Activated naive CD8-positive, alpha-beta T cell treated with anti-CD3 and anti-CD28 coated beads, Interleukin-2, amount 50 U/mL, for 24 hours (primary cell): ENCODE measurements at places on chromosomes 12 and 14.

DNA sequence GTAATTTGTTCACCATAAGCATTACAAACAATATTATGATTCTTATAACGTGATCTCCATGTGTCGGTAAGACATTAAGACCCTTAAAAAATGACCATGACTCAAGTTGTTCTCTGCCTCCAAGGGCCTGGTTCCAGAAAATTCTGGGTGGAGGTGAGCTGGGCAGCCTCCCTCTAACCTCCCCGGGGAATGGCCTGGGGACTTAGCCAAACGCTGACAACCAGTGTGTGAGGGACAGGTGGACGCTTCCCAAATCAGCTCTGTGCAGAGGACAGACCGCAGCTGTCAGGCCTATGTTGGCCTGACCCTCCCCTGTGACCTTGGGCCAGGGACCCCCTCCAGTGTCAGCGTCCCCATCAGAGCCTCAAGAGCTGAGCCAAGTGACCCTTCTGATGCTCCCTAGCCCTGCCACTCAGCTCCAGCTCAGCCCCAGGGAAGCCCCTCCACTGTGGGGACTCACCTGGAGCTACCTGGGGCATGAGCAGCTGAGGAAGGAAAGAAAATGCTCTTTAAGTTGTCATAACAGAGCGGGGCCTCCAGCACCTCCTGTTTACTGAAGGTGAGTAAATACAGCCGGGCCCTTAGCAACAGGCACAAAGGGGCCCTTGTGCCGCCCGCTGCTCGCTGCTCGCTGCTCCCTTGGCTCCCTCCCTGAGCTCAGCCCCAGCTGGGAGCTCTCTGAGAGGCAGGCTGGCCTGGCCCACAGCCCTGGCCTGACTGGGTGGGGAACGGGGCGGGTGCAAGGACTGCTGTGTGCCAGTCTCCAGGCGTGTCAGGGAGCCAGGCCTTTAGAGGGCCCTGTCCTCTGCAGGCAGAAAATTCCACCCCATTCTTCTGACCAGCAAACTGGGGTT, 116.6 kb downstream of the CALM1 start:
- H3K4me3 ChIP-seq: no peak overlapping the region
- H3K4me1 ChIP-seq: peaks cover 2% of the 10 kb centered on the region
- DNase-seq: no peak
- peaks cover 7% of the 10 kb centered on the region for H3K27me3 ChIP-seq
- no peaks in the 10 kb centered on the region for H3K36me3 ChIP-seq

DNA sequence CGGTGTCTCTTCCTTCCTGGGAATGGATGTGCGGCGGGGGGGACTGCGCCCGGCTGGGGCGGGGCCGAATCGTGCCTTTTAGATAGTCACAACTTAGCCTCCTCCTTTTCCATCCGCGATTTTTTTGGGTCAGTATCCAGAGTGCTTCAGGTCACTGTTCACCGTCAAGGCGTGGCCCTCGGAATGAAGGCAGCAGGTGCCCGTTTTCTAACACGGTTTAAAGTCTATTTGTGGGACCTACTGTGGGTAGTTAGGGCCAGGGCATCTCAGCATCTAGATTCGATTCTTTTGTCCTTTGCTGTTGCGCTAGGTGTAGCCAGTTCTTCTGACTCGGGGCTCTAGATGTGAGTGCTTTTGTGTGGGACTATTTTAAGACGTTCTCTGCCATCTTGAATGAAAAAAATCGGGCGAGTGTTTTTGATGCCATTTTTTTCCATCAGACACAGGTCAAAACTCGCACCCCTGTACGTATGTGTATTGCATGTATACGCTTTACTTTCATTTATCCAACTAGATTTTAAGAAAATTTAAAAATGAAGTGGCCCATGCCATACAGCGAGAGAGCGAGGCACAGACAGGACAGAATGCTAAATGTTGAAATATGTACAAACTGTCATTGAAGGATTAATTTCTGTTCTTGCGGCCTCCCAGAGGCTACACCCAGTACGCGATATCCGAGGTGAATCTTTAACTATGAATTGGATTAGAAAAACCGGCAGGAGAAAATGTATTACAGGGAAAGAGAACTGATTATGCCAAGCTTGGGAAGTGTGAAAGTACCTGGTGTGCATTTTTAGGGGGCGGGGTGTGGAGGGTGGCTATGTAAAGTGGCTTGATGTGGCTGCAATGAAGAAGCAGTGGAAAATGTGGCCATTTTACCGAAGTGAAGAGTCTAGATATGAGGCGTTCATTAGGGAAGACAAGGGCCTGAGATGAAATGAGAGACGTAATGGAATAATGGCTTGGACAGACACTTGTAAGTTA, 835 bp downstream of the VEZT start:
- peak overlapping the region; percentile 99 for H3K27ac ChIP-seq
- peak overlapping the region; percentile 98 for H3K4me3 ChIP-seq
- H3K36me3 ChIP-seq: peaks cover 12% of the 10 kb centered on the region
- peak; percentile 54 for DNase-seq
- peaks cover 40% of the 10 kb centered on the region for H3K4me1 ChIP-seq
- peaks cover 12% of the 10 kb centered on the region for H3K27me3 ChIP-seq

DNA sequence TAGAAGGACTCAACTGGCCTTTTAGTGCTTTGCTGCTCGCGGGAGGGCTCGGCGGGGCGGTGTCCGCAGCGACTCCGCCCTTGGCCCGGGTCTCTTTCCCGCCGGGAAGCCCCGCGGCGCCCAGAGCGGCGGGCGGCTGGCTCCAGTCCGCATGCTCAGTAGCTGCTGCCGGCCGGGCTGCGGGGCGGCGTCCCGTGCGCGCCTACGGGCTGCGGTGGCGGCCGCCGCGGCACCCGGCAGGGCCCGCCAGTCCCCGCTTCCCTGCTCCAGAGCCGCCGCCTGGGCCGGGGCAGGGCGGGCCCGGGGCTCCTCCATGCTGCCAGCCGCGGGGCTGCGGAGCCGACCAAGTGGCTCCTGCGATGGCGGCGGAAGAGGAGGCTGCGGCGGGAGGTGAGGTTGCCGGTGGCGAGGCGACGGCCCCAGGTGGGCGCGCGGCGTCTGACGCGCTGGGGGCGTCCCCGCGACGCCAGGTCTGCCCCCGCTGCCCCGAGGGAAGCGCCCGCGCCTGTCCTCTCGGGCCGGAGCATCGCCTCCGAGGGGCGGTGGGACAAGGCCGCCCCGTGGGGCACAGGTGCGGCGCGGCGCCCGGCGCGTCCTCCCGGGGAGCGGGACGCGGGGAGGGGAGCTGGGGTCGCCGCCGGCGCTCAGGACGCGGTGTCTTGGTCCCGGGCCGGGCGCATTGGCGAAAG, at the start of gene BMAL2:
BMAL2 (plus strand) TSS at position 123 of the 689 bp plus-strand sequence; CDS start at position 360, 237 bp downstream.
- peaks cover 36% of the 10 kb centered on the region for H3K27me3 ChIP-seq
- peaks cover 3% of the 10 kb centered on the region for H3K36me3 ChIP-seq
- H3K4me3 ChIP-seq: peak within 1 kb of the TSS; percentile 88
- peak; percentile 54 for DNase-seq

DNA sequence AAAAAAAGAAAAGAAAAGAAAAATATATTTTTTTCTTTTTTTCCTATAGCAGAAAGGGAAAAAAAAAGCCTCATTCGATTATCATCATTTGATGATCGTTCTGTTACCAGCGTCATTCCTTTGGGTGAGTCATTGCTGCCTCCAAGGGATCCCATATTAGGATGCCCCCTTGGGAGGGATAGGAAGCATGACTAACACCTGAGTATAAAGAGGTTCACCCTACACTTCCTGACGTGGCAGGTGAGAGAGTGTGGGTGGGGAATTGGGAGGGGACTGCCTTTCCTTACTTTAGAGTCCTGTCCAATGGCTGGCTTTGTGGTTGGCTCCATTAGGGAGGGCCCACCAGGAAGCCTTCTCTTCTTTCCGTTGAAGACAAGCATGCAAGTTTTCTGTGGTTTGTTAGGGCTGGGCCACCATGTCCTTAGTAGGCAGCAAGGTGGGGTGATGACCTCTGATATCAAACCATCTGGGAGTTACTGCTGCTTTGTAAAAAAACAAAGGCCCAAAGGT, 56.1 kb upstream of the FUT8 start:
- DNase-seq: peak; percentile 34
- peaks cover 38% of the 10 kb centered on the region for H3K36me3 ChIP-seq
- H3K4me1 ChIP-seq: peaks cover 72% of the 10 kb centered on the region
- peak overlapping the region; percentile 72 for H3K27ac ChIP-seq

GRCh38 chr14:69068744-69069421, 84.0 kb downstream of the DCAF5 start:
- DNase-seq: no peak
- H3K4me1 ChIP-seq: peaks cover 33% of the 10 kb centered on the region
- no peaks in the 10 kb centered on the region for H3K27me3 ChIP-seq
- no peak overlapping the region for H3K4me3 ChIP-seq

- no peak for DNase-seq
- H3K27ac ChIP-seq: no peak overlapping the region
- H3K27me3 ChIP-seq: peaks cover 5% of the 10 kb centered on the region
- H3K4me1 ChIP-seq: peaks cover 6% of the 10 kb centered on the region
Observed at GRCh38 chr14:60215127-60215444, 33.9 kb upstream of the PPM1A start.

DNA sequence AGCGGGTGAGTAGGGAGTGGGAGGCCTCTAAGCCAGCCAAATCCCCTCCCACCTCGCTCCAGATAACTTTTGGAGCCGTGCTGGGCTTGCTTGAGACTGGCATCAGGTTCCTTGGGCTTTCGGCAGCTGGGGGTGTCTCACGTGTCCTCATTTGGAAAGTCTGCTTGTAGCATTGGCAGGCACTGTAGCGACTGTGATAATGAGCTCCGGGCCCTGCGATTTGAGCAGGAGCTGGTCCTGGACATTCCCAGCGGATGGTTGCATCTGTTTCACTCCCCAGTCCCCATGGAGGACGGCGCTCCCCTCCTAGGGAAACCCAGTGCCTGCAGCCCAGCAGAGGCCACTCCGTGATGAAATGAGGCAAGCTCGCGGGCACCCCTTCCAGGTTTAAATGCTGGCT, 49.4 kb downstream of the DGLUCY start:
- peaks cover 25% of the 10 kb centered on the region for H3K36me3 ChIP-seq
- no peaks in the 10 kb centered on the region for H3K27me3 ChIP-seq
- no peak overlapping the region for H3K4me3 ChIP-seq
- H3K4me1 ChIP-seq: no peaks in the 10 kb centered on the region

GRCh38 chr12:27107986-27108385, 25.6 kb upstream of the C12orf71 start:
- peaks cover 11% of the 10 kb centered on the region for H3K4me1 ChIP-seq
- H3K4me3 ChIP-seq: no peak overlapping the region
- no peak overlapping the region for H3K27ac ChIP-seq
- no peak for DNase-seq
- no peaks in the 10 kb centered on the region for H3K27me3 ChIP-seq

- no peak for DNase-seq
- H3K4me3 ChIP-seq: no peak overlapping the region
- H3K27me3 ChIP-seq: no peaks in the 10 kb centered on the region
- no peaks in the 10 kb centered on the region for H3K36me3 ChIP-seq
- no peaks in the 10 kb centered on the region for H3K4me1 ChIP-seq
Observed at GRCh38 chr12:115191342-115191741, 507.4 kb upstream of the TBX3 start.

DNA sequence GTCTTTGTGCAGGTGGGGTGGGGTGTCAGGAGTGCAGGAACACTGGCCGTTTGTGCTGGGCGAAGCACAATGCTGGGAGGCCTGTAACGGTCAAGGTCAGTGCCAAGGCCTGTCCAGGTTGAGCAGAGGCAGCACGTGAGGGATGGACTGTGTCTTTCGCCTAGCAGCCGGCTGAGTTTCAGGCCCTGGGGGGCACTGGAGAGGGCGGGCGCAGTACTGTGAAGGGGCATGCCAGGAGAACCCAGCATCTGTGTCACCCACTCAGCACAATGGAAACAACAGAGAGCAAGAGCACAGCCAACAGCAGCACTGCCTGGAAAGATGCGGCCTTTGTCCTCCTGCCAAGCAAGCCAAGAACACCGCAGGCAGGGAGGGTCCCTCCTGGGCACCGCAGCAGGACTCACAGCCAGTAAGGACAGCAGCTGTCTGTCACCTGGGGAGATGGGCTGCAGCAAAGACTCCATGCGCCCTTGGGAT, 25.2 kb downstream of the SLC25A47 start:
- H3K36me3 ChIP-seq: peaks cover 62% of the 10 kb centered on the region
- peaks cover 2% of the 10 kb centered on the region for H3K4me1 ChIP-seq
- no peak overlapping the region for H3K4me3 ChIP-seq
- no peak for DNase-seq
- H3K27me3 ChIP-seq: no peaks in the 10 kb centered on the region
- no peak overlapping the region for H3K27ac ChIP-seq
